ENCODE measurements at places on chromosomes 12 and 14.

DNA sequence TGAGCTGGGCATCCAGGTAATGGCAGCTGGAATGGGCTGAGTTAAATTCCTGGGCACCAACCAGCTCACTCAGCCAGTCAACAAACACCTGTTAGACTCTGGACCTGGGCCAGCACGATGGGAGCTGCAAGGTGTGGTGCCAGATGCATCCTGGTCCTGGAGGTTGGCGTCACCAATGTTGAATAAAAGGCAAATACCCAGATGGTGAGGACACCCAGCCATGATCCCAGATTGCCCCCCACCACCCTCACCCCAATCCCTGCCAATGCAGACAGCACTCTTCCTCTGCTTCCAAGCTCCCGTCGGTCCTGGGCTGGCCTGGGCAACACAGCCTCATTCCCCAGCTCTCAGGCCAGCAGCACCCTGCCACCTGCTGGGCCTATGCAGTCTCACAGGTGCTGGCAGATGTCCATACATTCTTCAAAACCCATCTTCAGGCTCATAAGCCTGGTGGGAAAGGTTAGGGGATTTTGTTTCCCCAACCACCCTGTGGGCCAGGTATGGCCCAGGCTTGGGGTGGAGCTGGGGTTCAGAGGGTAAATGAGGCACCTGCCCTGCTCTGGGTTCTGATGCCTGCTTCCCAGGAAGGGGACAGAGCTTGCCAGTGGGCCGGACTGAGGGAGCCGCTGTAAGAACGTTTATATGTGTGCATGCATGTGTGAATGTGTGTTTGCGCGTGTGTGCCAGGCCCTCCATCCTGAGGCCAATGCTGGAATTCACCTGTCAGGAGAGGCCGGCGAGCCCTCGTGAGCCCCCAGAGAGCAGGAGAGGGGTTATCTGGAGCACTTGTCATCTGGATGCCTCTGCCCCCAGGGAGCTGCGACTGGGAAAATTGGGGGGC is 58.0 kb downstream of the LGMN start:
- no peak for DNase-seq

DNA sequence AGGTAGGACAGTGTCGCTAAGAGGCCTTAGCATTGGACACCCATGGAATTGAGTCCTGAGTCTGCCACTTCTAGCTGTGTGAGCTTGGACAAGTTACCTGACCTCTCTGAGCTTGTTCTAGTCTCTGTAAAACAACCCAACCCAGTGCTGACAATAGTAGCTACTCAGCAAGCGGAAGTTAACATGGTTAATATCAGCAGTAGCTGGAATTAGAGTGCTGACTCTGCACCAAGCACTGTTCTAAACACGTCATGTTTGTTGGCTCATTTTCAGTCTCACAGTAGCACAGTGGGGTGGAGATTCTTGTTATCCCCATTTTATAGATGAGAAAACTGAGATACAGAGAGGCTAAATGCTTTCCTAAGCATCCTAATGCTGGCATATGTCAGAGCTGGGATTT is 47.5 kb upstream of the RIN3 start:
- no peak for DNase-seq

DNA sequence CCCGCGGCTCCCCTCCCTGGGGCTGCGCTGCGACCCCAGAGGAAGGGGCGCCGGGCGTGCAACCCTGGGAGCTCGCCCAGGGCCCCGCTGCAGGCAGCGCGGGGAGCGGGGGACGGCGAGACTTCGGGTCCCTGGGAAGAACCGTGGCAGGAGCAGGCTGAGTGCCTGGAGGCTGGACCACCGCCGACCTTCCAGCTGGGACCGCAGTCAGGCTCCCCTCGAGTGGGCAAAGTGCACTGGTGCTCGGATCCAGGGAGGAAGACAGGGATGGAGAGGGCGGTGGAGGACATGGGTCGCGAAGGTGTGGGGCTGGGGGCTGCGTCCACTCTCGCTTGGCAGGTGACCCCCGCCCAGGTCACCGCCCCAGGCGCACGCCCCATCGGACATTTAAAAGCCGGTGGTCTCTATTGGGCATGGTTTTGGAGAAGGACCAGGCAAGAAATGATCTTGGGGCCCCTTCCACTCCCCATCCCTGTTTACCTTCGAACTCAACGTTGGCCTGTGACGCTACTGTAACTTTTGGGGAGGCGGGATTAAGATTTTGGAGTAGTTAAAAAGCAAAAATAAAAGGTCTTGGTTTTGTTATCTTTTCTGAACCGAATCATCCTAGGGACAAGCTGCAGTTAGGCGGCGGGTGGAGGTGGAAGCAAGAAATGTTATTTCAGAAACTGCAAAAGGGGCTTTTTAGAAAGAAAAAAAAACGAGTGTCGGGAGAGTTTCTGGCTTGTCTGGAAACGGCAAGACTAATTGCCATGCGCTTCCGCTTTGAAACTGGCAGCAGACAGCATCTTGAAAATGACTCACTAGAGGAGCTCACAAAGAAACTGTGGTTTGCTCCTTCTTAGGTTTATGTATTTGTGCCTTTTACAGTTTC is 1.0 kb downstream of the ELK3 start:
- DNase-seq = peak; percentile 80

- DNase-seq = no peak
Measured at GRCh38 chr14:59776468-59776867, 94.1 kb downstream of the RTN1 start.

GRCh38 chr12:119660076-119660475 is 7.9 kb upstream of the PRKAB1 start:
- DNase-seq = no peak

- DNase-seq = no peak
Measured at GRCh38 chr14:102754370-102755262, 22.6 kb upstream of the TRAF3 start.

DNA sequence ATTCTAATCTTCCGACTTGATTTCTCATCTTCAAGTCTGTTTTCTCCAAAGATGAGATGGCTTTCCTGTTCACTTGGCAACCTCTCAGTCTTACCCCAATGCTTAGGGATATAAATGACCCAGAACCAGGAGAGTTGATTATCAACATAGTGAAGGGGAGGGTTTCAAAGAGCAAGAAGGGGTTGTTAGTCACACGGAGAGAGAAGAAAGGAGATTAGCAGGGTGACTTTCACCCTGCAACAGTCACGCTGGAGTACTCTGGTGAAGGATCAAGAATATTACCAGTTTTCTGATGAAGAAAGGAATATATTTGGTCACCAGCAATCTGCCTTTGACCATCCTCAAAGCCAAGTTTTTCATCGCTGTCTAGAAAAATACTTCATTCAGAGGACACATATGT is at the start of gene TMEM52B:
TSS of gene TMEM52B (plus strand) at position 212 of the 400 bp plus-strand sequence. CDS start 543 bp downstream, outside the sequence.
- DNase-seq = no peak

- no peak for DNase-seq
Measured at GRCh38 chr12:9636150-9636850, 28.6 kb upstream of the KLRB1 start.

GRCh38 chr12:109995361-109995685 is 845 bp downstream of the GIT2 start:
- DNase-seq = no peak

DNA sequence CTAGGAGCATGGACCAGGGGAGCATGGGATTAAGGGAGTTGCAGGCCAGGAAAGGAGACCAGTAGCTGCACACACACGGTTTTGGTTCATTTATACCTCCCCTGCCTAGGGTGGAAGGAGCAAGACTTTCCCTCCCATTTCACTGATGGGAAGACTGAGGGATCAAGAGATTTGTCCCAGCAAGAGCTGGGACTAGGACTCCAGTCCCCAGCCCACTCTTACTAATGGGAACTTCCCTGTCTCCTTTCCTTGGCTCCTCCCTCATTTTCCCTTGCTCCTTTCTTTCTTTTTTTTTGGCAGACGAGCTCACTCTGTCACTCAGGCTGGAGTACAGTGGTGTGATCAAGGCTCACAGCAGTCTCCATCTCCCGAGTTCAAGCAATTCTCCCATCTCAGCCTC is 13.0 kb downstream of the SCNN1A start:
- no peak for DNase-seq

DNA sequence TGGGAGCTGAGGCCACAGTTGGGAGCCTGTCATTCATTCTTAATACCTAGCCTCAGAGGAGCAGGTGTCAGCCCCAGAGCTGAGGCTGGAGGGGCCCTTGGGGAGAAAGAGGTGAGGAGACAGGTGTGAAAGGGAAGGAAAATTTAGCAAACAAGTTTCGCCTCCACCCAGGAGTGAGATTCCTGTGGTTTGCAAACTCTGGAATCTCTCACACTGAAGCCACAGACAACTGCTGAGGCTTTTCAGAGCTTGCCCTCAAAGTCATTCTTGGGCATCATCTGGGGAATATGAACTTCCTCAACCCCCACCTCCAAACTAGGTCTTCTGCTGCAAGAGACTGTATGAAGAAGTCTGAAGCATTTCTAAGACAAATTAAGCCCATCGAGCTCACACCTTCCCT is 589.5 kb upstream of the TBX3 start:
- no peak for DNase-seq

GRCh38 chr12:46516933-46517578 is 144.5 kb upstream of the SLC38A2 start:
- no peak for DNase-seq

- DNase-seq = no peak
Measured at GRCh38 chr12:6774499-6775062, 2.3 kb downstream of the LAG3 start.

- no peak for DNase-seq
Measured at GRCh38 chr12:59372956-59373355, 222.9 kb upstream of the SLC16A7 start.

DNA sequence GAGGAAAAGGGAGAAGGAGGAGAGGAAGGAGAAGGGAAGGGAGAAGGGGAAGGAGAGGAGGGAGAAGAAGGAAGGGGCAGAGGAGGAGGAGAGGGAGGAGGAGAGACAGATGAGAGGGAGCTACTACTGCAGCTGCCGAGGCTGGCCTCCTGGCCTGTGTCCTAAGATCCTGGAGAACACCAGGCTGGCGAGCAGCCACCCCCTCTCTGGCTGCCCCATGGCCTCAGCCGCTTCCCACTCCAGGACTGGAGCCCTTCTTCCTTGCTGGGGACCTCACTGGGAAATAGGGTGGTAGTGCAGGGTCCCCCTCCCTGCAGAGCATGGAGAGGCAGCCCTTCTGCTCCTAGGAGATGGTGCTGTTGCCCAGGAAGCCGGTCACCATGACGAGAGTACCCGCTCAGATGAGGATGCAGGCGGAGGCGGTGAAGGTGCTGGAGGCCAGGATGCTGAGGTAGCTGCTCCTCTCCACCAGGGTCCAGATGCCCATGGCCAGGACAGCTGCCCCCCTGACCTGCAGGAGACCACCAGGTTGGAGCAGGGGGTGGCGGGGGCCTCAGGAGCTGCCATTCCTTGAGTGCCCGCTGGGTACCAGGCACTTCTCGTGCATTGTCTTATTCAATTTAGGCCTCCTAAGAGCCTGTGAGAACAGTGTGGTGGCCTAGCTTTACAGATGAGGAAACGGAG is 167.9 kb upstream of the PRMT8 start:
- no peak for DNase-seq

DNA sequence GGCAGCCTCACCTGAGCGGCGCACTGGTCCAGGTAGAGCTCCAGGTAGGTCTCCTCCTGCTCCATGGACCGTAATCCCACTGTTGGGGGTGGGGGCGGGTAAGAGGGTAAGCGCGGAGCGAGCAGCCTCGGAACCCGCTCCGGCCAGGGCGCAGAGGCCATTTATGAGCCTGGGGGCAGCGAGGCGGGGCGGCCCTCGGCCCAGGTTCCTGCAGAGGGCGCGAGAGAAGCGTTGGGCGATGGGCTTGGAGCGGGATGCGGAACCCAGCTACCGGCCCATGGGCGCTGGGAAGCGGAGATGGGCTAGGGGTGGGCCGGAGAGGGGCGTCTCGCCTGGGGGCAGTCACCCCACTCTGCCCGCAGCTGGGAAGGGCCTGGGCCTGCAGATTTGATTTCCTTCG is at the start of gene TBPL2:
TSS of gene TBPL2 (minus strand) at position 232 of the 400 bp plus-strand sequence. CDS start at position 65, 167 bp downstream.
- no peak for DNase-seq

DNA sequence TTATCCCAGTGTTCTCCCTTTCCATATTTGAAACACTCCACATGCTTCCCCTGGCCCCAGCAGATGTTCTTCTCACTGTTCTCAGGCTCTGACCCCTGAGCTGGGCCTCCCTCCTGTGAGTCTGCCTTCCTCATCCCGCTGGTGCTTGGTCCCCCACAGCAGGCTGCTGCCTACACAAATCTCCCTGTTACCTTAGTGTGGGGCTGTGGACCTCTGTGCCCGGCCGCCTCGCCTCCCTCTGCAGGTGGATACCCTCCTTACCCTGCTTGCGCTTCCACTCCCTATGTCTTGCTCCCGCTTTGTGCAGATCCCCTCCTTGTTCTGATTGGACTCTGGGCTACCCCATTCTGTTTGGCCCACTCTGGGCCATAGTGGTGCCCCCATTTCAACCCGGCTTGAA is 6.9 kb downstream of the DERA start:
- no peak for DNase-seq

GRCh38 chr14:87877877-87878276 is 115.1 kb downstream of the GALC start:
- DNase-seq = peak; percentile 56

GRCh38 chr12:99901181-99901580 is 83.6 kb downstream of the ANKS1B start:
- no peak for DNase-seq

DNA sequence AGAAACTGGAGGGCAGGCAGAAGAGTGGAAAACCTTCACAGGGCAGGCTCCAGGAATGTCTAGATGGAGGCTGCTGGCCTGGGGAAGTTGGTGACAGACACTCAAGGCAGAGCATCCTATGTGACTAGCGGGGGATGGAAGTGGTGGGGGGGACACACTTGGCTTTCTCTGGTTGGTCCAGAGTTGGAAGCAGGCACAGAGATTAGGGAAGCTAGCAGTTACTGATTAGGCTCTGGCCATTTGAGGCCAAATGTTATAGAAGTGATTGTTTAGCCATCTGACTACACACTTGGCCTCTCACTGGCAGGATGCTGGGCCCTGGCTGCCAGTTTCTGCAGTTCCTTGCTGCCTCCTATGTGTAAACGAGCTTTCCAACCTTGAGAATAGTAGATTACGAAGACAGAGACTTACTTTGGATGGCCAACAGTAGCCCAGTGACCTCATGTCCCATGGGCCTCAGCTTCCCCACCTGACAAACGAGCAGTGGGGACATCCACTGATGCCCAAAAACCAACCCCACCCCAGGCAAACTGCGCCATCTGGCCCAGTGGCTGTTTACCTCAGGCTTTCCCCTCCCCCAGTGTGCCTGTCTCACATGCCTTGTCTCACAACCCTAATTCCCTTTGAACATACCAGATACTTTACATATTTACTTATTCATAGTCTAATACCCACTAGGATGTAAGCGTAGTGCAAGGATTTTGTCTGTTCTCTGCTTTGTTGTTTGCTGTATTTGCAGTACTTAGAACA is 102.7 kb downstream of the PAPLN start:
- no peak for DNase-seq

DNA sequence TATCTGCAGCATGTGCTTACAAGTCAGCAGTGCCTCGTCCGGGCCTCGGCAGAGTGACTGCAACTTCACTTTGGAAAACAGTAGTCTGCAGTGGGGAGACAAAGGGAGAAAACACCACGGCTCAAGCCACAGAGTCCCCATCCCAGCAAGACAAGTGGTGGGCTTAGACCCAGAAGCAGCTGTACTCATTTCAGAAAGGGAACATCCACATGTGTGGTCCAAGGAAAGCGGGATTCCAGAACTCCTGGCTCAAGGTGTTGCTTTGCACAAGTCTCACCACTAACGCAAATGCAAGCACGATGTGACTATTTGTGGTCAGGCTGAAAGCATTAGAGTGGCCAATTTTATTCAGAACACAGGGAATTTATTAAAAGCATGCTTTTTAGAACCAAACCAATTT is 198.3 kb downstream of the TTC7B start:
- no peak for DNase-seq

All from epithelial cell of prostate (primary cell).